ENCODE measurements at places on chromosomes 3 and 15.

GRCh38 chr3:8651418-8652323 lies 7.1 kb upstream of the SSUH2 start:
- DNase-seq = no peak

DNA sequence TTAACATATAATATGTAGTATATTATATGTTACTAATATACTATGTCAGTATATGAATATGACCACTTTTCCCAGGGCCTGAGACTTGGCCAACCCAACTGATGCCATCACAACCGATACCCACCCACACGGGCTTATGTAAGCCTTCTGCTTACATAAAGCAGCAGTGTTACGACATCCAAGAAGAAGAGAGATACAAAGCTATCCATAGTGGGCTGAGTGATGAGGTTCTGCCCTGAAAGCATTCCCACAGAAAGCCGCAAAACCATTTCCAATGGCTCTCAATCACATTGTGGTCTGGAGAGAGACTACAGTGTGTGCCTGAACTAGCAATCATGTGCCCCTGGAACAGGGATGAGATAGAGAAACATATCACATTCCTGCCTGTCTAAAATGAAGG lies 177.9 kb downstream of the PLOD2 start:
- DNase-seq = no peak

GRCh38 chr3:170634663-170635384 lies 48.9 kb upstream of the SLC7A14 start:
- DNase-seq = no peak

DNA sequence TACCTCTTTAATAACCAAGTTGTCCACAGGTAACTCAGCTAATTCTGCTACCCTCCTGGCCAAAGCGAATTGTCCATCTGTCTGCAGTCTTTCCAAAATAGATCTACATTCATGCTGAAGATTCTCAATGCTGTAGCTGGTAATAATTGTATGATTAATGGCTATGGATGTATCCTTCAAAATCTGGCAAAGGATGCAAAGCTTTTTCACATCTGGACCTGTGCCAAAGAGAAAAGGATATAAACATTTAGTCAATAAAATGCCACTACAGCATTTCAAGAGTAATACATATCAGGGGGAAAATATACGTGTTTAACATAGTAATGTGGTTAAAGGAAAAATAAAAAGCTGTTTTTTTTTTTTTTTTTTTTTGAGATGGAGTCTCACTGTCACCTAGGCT lies 48.7 kb downstream of the EIF3J start:
- no peak for DNase-seq

GRCh38 chr15:89630260-89630659 lies 25.0 kb downstream of the KIF7 start:
- DNase-seq = no peak

DNA sequence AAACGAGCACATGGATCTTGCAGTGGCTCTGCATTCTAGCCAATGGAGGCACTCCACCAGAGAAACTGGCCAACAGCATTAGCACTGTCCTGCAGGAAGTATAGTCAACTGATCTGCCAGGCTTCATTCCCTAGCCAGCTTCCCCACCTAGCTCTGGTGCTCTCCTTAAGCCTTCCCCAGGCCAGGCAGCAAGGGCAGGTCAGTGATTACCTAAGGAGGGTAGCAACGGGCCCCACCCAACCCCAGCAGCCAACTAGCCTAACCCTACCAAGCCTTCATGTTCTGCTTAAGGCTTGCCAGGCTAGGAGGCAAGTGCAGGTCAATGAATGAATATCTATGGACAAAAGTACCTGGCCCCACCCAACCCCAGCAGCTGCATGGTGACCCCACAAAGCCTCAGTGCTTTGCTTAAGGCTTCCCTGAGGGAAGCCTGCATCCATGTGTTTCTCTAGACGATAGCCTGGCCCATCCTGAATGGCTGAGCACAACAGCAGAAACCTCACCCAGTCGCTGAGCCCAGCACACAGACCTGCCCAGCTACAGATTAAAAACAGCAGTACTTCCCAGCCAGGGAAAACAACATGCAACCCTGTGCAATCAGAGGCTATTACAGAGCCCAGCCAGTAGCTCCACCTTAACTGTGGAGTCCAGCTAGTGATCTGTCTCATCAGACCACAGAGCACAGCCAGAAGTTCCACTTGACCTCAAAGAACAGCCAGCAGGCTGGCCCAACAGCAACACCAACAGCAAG lies 28.5 kb downstream of the THBS1 start:
- DNase-seq = no peak

DNA sequence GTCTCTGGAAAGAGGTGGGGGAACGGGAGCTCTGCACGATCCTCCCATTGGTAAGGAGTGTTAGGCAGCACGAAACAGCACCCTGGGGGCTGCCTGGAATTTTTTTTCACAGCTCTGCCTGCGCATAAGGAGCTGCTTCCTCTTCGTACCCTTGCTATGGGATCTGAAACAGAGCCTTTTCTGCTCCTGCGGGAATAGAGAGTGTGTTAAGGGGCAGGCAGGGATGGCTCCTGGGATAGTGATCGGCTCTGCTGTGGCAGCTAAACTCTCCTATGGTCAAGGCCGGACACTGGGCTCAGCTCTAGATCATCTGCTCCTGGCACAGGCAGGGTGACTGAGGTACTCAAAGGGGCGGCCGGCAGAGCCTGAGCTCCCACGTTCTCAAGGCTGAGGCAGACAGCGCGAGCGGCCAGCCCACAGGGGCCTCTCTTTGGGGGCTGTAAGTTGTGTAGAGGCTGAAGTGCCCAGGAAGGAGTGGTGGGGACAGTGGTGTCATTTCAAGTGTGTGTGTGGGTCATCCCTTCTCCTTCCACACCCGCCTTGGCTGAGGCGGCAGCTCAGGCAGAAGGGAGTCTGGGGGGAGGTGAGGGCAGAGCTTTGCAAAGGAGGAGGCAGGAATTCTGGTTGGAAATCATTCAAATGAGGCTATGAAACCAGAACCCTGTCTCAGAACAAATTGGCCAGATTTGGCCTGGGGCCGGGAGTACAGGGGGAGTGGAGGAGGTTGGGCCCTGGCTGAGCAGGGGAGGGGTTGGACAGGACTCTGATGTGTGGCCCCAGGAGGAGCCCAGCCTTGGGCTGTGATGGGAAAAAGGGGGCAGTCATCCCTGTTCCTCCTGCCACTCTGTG lies 31.0 kb downstream of the EPHB3 start:
- no peak for DNase-seq

GRCh38 chr3:88863196-88863595 lies 244.2 kb upstream of the EPHA3 start:
- no peak for DNase-seq

DNA sequence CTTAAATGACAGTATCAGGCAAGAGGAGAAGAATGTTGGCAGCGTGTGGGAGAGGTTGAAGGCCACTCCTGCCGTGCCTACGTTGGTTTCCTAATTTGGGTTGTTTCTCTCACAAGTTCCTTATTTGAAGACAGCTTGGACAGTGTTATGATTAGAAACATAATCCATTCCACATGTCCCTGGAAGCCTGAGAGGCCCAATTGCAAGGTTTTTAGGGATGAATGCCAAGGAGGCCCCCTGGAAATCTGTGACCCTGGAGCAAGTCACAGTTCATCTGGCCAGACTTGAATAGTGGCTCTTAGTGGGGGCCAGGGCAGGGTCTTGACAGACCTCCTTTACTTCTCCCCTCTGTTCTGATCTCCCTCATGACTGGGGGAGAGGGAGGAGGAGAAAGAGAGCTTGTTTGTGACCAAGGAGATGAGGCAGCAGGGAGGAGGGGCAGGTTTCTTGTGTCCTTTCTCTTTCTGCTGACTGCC lies 584.4 kb upstream of the TBL1XR1 start:
- DNase-seq = no peak

DNA sequence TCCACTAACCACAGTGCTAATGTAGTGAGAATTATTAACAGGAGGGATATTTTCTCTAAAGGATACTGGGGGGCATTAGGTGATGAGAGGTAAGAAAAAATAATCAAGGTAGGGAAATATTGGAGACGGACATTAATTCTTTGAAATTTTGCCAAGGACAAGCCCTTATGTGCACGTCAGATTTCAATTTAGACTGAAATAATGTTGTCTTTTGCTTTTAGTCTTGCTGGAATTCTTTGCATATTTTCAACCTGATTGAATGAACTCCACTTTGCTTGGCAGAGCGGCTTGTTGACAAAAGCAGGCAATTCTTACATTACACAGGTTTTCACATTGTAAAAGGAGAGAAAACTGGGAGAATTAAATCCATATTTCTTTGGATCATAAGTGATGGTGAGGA lies 25.0 kb upstream of the C3orf52 start:
- DNase-seq = no peak

- DNase-seq = no peak
Measured at GRCh38 chr3:172038798-172039435, 461 bp upstream of the FNDC3B start.

DNA sequence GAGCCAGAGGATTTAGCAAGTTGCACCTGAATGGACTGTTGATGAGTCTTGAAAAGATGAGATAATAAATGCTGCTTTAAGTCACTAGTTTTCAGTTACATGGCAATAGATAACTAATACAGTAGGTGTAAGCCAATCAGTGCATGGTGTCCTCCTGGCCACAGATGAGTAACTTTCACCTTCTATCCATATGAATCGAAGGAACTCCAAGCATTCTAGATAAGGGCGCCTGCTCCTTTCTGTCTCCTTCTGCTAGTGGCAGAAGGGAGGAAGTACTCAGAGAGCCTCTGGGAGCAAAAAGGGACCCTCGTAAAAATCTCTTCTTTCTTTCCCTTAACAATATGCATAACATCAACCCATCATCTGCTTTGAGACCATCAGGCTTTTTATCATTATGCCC lies 37.3 kb downstream of the TM6SF1 start:
- DNase-seq = no peak

DNA sequence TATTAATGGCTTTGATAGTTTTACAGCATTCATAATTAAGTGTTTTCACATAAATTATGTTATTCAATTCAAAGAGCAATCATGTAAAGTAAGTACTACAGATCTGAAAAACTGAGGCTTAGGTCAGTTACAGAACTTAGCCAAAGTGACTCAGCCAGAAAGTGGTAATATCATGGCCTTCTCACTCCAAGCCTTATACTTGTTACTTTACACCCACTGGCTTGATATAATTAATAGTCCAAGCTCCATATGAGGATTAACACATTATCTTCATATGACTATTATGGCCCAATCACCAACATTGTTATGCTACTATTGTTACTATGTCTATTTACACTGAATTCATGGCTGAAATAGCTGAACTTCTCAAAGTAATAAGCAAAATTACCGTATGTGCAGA lies 50.7 kb downstream of the TIGIT start:
- no peak for DNase-seq

DNA sequence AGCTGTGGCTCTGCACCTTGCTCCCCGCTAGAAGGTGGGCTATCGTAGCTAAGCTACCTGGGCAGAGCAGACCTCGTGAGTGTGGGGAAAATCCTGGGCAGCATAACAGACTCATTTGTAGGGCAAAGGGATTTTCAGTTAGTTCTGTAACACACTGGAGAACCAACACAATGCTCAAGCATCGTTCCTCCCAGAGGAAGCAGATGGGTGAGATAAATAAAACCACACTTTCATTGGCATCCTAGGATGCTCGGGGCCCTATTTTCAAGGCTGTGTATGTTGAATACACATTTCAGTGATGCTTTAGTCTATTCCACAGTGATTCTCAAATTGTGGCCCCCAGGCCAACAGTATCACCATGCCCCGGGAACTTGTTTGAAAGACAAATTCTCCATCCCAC lies 20.0 kb downstream of the LIPC start:
- DNase-seq = no peak

GRCh38 chr3:10238345-10239183 lies 9.7 kb upstream of the TATDN2 start:
- DNase-seq = no peak

- DNase-seq = no peak
Measured at GRCh38 chr3:2082871-2083480, 15.7 kb upstream of the CNTN4 start.

DNA sequence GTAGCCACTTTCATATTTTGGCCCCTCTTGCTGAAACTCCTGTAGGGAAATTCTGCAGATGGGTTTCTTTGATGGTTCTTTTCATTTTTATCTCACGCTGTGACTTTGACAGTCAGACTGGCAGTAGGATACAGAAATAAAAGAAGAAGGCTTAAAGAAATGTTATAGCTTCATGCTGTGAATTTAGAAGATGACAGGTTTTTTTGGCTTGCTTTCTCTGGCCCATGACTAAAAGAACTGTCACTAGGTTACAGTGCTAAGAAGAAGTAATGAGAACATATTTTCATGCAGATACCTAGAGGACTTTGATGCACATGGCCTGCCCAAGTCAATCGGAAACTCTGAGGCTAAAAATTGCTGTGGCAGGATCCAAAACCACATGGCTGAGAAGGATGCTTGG lies 334.5 kb downstream of the EPHA6 start:
- DNase-seq = no peak

DNA sequence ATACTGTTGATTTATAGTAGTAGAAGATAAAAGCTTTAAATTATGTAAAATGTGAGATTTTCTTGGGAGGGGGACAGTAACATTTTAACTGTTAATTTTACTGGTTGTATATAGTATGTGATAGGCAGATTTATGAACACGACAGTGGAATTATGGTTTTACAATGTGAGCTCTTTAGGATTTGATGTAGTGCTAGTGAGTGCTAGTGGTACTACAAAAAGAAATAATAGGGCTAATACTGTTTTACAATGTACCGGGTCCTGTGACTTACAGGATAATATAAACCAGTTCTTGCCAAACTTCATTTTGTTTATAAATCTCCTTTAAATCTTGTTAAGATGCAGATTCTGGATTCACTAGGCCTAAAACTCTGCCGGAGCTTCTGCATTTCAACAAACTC lies 165.7 kb downstream of the TCF12 start:
- no peak for DNase-seq

Measured in cortex of kidney (tissue), 1 donor.